ENCODE measurements at places on chromosomes 7 and 10.

DNA sequence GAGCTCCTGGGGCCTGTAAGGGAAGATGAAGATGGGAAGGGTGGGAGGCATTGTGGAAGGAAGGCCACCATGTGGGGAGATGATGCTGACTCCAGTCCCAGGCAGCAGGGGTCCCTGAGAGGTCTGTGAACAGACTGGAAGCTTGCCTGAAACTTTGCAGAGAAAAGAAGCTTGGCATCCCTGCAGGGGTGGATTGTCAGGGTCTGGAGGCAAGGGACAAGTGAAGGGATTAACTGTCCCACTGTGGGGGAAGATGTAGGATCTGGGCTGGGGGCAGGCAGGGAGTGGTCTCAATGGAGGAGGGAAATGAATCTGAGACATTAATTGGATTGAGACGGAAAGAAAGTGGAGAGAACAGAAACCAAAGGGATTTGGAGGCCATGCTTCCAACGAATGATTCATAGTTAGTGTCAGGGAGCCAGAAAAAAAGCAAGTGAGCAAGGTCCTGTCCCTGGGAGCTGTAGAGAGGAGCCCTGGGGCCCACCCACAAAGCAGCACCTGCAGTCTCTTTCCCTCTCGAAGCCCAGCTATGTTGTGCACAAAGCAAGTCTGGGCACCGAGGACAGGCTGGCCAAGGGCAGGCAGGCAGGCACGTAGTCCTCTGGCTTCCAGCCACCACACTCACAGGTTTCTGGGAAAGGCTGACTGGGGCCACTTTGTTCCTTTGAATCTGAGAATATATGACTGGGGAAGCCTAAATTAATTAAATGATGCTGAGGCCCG lies 4.7 kb upstream of the SLC18A3 start:
- no peak for DNase-seq

GRCh38 chr7:20153567-20153966 lies 63.6 kb downstream of the MACC1 start:
- no peak for DNase-seq

DNA sequence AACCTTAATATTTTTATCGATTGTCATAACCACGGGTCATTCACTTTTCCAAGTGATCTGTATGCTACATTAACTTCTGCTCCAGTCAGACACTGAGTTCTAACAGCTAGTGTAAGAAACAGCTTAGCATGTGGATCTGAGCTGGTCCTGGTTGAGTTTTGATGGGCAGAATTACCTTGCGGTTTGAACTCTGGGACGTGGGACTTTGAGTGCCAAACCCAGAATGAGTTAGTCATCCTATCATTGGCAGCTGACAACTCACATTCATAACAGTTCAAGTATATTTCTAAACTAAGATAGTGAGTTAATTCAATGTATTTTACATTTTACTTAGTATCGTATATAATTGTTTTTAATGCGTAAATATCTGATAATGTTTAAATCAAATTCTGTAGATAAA lies 43.2 kb downstream of the C7orf33 start:
- DNase-seq = no peak

DNA sequence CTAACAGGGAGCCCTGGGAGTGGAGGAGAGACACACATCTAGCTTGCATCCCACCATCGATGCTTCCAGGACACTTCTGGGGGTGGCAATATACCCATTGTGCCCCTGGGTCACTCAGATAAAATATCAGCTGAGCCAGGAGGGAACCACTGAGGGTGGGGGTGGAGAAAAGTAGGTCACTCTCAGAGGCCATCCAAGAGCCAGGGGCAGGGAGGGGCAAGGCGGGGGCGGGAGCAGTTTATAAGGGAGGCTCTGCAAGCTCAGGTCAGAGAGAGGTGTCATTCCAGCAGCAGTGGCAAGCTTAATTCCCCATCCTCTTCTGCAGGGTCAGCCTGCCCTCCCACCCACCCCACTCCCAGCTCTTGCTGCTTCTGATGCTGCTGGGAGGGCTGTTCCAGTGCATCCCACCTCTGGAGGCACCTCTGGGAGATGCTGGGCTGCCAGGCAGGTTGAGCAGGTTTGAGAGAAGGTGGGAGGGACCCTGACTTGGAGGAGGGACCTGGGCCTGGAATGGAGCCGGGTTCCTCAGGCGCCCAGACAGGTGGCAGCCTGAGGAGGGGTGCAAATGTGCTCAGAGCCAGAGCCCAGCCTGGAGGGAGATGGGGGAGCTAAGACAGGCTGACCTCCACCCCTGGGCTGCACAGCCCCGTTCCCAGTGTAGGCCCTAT lies 20.1 kb upstream of the TLX1 start:
- no peak for DNase-seq

All from left ventricle myocardium inferior (tissue), 1 donor.